ENCODE measurements at places on chromosomes 6 and 20.

DNA sequence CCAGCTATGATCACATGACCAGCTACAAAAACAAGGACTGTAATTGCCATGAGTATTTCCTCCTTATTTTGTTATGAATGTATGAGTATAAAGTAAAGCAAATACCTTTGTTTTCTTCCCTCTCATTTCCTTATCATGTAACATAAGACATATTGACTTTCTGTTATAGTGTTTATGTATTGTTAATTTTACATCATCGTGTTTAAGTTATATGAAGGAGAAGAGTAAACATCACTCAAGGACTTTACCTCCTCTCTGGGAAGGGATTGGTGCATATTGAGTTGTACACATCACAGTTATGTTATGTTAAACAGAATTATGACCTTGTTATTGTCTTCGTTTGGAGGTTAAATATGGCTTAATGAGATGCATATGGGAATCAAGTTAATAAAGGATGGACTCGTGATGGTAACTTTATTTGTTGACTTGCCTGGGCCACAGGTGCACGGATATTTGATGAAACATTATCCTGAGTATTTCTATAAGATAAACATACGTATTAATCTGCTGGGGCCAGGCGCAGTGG, 57.3 kb upstream of the CNKSR3 start:
- no peak for DNase-seq

DNA sequence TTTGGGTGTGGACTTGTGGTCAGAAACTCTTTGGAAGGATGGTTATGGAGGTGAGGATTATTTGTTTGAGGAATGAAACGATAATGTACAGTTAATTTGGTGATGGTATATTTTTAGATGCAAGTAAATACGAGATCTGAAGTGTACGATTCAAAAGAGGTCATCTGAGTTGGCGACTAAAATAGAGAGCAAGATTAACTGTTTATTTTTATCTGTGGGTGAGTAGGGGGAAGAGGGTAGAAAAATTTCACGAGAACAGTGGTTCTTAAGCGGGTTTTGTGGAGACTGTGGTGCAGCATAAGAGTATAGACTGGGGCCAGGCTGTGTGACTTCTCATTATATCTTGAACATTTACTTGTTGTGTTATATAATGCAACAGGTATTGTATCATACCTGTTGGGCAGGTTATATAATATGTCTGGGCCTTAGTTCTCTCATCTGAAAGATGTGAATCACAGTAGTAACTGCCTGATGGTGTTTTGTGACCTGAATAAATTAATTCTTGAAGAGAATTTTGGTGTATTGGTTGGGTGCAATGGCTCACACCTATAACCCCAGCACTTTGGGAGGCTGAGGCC, 171.2 kb downstream of the JARID2 start:
- no peak for DNase-seq

DNA sequence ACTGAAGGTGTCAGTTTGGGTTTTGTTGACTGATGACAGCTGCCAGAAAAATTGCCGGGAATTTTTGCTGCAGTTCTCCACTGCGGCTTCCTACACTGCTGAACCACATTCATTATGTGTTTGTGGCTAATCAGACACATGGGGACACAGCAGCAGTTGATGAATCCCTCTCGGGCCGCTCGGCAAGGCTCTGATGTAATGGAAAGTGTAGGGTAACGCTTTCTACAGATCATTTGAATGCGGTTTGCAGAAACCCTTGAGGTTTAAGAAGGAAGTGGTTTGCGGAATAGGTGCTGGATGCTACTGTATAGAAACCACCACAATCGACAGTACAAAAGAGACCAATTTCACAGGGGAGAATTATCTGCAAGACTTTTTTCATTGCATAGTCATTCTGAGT, 138.7 kb upstream of the SASH1 start:
- peak; percentile 5 for DNase-seq

GRCh38 chr6:85498596-85499258, 48.8 kb downstream of the NT5E start:
- DNase-seq = no peak

DNA sequence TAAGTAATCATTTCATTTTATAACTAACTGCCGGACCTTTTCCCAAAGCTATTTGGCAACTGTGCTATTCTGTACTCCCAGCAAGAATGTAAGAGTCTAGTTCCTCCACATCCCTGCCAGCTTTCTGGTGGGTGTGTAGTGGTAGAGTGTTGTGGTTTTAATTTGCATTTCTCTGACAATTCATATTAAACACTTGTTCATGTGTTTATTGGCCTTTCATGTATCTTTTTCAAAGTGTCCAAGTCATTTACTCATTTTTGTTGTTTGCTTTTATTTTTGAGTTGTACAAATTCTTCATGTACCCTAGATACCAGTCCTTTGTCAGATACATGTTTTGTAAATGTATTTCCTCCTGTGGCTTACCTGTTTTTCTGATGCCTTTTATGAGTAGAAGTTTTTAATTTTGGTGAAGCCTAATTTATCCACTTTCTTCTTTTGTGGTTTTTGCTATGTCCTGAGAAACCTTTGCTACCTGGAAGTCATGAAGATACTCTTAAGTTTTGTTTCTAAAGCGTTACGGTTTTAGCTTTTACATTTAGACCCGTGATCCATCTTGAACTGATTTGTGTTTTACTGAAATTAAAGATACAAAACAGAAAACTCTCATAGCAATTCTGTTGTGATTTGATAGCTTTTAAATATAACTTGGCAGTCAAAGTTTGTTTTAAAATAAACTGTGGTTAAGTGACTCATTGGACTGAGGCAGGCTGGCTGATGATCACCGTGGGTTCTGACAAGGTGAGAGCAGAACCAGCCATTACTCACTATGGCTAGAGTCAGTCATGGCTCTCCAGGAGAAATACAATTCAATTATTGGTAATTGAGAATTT, 8.0 kb downstream of the MYLIP start:
- DNase-seq = peak; percentile 21

DNA sequence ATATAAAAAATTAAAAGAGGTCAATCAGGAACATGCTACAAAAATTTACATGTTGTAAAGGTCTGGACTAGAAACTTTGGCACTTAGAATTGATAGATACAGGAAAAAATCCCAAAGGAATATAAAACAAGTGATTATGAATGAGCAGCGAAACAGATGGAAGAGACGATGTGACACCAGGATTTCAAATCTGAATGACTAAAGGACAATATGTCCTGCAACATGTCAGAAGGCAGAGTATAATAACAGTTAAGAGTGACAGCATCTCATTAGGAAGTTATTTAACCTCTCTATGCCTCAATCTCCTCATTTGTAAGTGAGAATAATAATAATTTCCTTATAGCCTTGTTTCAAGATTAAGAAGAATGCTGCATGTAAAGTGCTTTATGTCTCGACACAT, 50.3 kb downstream of the FRK start:
- no peak for DNase-seq

- DNase-seq = no peak
Observed at GRCh38 chr6:815348-815738, 122.4 kb upstream of the EXOC2 start.

GRCh38 chr6:52759085-52759484, 4.2 kb downstream of the GSTA2 start:
- DNase-seq = no peak

- DNase-seq = no peak
Observed at GRCh38 chr6:56002336-56002735, 126.9 kb upstream of the BMP5 start.

DNA sequence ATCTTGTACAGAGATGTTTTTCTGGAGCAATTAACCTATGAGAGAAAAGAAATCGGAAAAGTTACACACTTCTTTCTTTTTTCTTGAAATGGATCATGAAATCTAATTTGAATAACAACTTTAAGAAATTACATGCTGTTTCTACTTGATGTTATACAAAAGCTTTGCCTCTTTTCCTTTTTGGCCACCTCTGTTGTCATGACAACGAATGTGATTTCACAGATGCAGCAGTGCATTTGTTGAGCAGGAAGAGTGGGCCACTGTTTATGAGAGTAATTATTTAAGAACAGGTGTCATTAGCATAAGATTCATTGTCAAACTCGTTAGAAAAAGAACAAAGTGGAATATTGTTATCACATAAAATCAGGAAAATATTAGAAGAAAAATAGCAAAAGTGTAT, 148.3 kb upstream of the IMPG1 start:
- no peak for DNase-seq

- DNase-seq = no peak
Observed at GRCh38 chr20:62590309-62591121, 51.8 kb upstream of the SLCO4A1 start.

DNA sequence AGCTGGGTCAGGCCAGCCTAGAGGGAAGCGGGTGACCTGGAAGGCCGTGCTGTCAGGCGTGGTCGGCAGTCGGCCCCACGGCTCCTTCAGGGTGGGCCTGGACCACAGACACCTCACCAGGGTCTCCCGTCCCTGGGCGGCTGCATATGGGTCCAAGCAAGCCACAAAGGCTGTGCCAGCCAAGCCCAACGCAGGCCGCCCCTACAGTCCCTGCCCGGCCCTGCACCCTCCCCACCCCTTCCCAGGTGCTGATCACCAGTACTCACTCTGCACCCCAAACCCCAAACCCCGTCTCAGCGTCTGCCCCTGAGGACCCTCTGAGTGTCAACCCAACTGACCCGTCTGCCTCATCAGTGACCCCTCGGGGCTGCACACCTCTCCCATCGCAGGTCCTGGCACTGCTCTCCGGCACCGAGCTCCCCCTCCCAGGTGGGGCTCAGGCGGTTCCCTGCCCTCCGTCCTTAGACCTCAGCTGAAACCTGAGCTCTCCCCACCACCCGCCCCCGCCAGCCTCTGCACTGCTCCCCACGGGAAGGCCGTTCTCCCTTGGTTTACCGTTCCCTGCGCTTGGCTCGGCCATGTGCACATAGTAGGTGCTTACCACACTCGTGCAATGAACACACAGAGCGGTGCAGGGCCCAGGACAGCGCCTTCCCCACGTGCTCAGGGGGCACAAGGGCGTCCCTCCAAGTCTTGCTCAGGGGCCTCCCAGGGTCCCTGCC, 1.5 kb upstream of the PPDPF start:
- DNase-seq = no peak

GRCh38 chr6:101824551-101825345, 431.2 kb downstream of the GRIK2 start:
- DNase-seq = no peak

- no peak for DNase-seq
Observed at GRCh38 chr6:70234561-70235236, 68.2 kb downstream of the COL9A1 start.

DNA sequence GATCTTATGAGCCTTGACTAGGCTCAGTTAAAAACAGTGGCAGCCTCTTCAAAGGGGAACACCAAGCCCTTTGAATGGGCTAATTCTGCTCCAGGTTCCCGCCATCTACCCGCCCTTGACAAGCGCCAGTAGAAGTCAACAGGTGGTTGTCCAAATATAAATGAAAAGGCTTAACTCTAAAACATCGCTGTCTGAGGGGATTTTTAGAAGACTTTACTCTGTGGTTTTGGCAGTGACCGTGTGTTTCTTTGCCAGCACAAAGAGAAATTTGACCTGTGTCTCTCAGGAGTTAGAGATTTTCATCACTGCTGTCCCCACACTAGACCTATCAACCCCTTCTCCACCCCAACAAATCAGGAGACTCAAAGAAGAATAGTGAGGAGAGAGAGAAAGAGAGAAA, 19.8 kb upstream of the SIM1 start:
- no peak for DNase-seq

DNA sequence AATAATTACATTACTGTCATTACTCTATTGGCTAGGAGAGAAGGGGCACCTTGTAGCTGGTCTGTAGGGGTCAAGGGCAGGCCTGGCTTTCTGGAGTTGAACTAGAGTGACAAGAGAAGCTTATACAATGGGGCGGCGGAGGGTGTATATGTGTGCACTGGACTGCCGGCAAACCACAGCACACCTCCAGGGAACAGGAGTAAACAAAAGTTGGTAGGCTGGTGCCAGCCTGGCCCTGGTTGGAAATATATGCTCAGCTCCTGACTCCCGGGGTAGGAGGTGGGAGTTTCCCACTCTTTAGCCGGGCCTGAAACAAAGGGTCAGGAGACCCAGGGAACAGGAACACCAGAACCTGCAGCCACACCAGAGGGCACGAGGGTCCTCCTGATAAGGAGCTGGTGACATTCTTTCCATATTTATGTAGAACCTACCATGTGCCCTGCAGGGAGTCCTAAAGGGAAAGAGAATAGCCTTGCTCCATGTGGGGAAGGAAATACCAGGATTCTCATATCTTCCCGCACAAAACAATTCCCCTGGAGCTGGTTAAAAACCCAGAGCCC, 5.1 kb downstream of the C6orf132 start:
- no peak for DNase-seq

- DNase-seq = no peak
Observed at GRCh38 chr20:31881945-31882344, 11.5 kb downstream of the TTLL9 start.

- no peak for DNase-seq
Observed at GRCh38 chr6:96089173-96089572, 73.4 kb downstream of the FUT9 start.

DNA sequence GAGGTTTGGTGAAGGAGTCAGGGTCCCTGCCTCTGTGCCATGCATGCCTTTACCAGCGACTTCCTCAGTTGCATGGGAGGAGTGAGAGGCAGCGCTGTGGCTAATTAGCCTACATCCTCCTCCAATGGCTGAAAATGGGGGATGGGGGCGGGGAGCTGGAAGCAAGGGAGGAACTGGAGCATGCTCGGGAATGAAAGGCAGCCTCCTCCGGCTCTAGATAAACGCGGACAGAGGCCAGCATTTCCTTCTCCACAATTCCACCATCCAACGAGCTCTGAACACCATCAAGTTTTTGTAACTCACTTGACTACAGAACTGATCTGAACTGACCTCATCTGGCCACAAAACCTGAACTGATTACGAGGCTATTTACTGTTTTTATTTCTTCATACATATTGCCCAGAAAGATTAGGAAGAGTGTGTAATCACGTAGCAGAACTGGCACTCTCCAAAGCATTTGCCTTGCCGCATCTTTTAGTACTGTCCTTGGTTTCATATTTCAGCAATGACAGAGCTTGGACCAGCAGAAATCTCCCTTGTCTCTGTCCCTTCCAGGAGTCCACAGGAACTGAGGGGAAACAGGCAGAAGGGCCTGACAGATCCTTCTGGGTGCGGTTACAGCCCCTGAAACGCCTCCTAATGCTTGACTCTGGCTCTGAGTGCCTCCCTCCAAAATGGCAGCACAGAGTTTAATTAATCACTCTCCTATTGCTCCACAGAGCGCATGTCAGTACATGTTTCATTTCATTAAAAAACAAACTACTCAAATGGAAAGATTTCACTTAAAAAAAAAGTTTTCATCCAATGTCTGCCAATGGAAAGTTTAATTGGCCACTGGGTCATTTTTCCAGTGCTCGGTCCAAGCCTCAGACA, 58.2 kb upstream of the TRAF3IP2 start:
- DNase-seq = no peak

DNA sequence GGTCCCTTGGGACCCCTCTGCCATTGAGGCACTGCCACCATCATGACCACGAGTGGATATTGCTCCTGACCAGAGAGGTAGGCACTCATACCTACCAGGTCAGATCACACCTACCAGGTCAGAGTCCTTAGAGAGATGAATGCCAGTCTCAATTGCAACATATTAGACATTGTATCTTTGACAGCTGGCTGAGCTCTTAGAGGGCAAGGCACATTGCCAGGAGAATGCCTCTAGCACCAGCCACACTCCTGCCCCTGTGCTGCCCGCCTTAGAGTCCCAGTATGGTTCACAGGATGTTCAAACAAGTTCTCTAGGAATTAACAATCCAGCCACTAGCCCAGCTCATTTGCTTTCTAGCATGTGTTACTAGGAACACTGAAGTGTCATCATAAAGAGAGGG, 65.9 kb downstream of the TMEM244 start:
- DNase-seq = no peak
